Fibroblast of skin of left quadriceps (primary cell): ENCODE measurements at places on chromosomes 2 and 18.

DNA sequence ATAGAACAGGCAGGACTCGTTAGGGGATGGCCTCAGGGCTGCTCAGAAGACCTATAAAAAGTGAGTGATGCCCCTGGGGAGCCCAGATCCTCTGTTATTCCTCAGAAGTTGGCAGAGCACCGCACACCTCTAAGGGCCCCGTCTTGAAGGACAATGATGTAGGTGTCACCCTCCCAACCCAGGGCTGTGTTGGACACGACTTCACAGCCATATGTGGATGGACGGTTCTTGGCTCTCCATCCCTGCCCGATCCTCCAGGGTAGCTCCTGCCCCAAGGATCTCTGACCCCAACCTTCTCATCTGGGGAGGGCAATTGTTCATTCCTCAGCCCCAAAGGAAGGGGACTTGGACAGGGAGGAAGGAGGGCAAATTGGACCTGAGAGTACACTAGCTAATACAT lies 246.1 kb downstream of the DYSF start:
- no peak for DNase-seq

DNA sequence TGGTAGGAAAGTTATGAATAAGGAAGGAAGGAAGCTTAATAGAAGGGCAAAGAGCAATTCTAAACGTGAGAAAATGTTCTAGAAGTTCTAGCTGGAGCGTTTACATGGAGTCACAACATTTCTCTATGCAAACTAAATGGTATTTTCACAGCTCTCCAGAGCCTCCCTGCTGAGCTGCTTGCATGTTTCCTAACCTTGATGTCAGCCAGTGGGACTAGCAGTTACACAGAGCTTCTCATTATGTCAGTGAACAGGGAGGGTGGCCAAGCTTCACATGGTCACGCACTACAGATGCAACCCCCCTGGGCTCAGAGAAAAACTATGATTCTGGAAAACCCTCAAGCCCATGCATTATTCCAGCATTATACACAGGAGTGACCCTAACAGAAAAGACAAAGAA lies 153.4 kb upstream of the CCDC150 start:
- DNase-seq, result no peak

DNA sequence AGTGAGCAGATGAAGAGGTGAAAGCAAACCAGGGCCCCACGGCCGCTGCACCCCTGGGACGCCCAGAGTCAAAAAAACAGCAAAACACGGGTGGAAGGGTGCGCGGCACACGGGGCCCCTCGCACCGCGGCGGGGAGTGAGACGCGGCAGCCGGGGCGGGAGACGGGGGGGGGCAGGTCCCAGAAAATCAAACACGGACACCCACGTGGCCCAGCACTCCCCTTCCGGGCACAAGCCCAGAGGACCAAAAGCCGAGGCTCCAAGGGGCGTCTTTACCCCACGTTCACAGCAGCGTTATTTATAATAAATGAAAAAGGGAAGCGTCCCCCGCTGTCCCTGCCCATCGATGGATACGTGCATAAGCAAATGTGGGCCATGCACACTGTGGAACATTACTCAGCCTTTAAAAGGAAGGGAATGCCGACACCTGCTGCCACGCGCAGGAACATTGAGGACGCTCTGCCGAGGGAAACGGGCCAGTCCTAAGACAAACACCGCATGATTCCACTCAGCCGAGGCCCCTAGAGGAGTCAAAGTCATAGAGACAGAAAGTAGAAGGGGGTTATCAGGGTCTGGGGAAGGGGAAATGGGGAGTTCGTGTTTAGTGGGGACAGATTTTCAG lies 677 bp upstream of the COPS9 start:
- no peak for DNase-seq

DNA sequence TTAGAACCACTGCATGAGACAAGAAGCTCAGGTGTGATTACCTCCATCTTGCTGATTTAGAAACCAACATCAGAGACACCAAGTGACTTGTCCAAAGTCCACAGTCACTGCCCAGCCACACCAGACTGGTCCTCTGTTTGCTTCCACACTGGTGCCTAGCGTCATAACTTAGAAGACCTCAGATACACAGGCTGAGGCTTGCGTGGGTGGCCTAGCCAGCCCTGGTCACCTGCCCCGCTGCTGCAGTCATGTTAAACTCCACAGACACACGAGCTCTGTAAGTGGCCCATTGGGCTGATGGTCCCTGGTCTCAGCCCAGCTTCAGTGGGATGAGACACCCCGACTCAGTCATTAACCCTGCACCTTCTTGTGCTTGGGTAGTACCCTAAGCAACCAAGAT lies 47.1 kb downstream of the CNGA3 start:
- DNase-seq, result no peak

DNA sequence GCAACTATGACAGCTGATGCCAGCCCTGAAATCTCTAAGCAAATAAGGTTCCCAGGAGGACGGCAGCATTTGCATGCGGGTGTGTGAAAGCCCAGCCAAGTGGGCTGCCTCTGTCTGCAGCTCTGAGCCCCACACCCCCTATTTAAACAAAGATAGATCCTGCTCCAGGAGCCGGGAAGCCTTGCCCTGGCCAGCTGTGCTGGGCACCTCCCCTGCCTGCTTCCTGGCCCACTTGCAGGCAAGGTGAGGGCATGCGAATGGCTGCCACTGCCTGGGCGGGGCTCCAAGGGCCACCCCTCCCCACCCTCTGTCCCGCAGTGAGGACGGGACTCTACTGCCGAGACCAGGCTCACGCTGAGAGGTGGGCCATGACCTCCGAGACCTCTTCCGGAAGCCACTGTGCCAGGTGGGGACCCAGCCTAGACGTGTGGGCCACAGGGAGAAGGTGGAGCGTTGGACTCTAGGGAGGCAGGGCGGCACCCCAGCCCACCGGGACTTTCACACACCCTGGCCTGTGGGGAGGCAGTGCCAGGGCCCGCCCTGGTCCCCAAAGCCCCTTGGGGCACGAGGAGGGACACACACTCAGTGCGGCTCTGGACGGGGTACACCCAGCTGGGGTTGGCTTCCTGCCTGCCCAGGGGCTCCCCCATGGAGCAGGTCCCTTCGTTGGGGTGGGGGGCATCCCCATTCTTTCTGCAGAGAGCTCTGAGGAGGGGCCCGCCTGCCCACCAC lies at the start of gene ANO7:
Gene ANO7 (plus strand): TSS at position 317 of the 732 bp plus-strand sequence. CDS start 1,387 bp downstream, outside the sequence.
- DNase-seq, result no peak

DNA sequence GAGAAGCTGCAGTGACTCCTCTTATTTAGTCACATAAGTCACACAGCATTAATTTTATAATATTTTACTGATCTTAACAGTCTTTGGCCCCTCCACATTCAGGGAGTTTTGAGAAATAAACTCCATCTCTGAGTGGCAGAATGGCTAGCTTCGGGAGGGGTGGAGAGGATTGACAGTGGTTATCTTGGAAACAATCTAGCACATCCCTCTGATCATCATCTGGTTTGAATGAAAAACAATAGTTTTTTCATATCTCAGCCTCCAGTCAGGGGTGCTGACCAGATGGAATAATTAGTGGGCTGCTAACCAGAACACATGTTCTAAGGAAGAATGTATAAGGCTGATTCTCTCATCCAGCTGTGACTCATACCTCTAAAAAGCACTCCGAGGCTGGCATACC lies 477.5 kb downstream of the DPP10 start:
- DNase-seq, result no peak

DNA sequence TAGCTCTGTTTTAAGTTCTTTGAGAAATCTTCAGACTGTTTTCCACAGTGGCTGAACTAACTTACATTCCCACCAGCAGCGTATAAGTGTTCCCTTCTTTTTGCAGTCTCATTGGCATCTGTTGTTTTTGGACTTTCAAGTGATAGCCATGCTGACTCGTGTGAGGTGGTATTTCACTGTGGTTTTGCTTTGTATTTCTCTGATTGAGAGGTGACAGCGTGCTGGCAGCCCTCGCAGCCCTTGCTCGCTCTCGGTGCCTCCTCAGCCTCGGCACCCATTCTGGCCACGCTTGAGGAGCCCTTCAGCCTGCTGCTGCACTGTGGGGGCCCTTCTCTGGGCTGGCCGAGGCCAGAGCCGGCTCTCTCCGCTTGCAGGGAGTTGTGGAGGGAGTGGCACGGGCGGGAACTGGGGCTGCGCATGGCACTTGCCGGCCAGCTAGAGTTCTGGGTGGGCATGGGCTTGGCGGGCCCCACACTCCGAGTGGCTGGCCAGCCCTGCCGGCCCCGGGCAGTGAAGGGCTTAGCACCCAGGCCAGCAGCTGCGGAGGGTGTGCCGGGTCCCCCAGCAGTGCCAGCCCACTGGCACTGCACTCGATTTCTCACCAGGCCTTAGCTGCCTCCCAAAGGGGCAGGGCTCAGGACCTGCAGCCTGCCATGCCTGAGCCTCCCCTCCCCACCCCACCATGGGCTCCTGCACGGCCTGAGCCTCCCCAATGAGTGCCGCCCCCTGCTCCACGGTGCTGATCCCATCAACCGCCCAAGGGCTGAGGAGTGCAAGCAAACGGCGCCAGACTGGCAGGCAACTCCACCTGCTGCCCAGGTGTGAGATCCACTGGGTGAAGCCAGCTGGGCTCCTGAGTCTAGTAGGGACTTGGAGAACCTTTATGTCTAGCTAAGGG lies 151.8 kb downstream of the IRS1 start:
- no peak for DNase-seq

GRCh38 chr2:3488061-3488531 lies 31.2 kb downstream of the ADI1 start:
- DNase-seq, result no peak

- no peak for DNase-seq
Measured at GRCh38 chr18:45441110-45441847, 174.0 kb upstream of the SLC14A2 start.

- DNase-seq, result no peak
Measured at GRCh38 chr2:118097657-118098056, 9.4 kb downstream of the INSIG2 start.

GRCh38 chr2:10919771-10920621 lies 8.3 kb downstream of the KCNF1 start:
- DNase-seq, result no peak

GRCh38 chr2:157185476-157186227 lies 71.9 kb upstream of the GALNT5 start:
- DNase-seq, result peak; percentile 34

DNA sequence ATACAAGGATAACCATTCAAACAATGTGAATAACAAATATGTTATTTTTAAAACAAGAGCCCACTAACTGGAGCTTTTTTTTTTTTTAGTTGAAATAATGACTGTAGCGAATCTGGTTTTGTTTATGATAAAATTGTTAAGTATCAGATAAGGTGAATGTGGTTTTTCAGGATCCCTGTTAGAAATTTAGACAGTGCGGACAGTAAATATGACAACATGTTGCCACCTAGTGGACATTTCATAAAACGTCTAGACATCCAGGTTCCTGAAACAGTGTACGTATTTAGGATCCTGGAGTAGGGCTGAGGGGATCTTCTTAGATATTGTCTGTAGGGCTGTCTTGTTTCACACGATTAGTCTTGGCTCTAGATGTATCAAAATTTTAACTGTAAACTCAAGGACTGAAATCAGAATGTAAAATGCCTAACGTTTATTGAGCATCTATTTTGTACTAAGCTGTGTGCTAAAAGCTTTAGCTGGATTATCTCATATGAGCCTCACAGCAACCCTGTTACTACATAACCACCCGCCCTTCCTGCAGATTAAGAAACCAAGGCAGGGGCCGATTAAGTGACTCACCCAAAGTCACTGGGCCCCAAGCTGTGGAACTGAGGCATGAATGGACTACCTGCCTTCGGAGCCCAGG lies 23.9 kb upstream of the CCDC68 start:
- DNase-seq, result peak; percentile 59

DNA sequence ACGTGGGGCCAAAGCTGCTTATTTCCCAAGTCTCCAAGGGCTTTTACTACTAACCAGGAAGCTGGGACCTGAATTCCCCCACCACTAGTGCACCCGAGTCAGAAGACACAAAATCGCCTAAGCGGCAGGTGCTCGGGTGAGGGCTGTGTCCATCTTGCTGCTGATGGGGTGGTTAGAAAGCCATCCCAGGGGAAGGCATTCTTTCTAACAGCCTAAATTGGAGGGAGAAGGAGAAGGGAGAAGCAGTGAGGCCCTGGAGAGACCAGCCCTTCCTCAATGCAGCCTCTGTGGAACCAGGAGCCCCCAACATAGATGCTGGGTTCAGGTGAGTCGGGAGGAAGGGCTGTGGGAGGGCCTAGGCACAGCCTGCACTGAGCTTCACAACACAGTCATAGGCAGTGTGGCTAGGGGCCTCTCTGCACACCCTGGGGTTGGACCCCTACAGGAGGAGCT lies 1.9 kb upstream of the PROM2 start:
- no peak for DNase-seq

DNA sequence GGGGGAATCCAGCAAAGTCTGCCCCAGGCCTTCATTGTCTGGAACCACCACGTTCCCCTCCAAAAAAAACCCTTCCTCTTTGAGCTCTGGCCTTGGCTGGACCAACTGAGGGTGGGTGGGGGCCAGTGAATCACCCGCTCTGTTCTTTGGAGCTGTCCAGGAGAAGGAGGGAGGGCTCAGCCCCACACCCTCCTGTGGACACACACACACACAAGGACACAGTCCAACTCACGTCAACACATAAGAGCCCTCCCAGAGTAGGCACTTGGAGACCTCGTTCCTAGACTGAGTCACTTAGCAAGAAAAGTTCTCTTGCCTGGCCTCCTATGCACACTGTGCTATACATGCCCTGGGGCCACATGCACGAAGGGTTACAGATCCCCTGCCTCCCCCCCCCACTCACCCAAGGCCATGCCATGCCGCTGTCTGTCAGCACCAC lies 1.2 kb upstream of the TNS1 start:
- DNase-seq, result peak; percentile 42

- DNase-seq, result no peak
Measured at GRCh38 chr2:49490710-49491109, 336.4 kb upstream of the FSHR start.

DNA sequence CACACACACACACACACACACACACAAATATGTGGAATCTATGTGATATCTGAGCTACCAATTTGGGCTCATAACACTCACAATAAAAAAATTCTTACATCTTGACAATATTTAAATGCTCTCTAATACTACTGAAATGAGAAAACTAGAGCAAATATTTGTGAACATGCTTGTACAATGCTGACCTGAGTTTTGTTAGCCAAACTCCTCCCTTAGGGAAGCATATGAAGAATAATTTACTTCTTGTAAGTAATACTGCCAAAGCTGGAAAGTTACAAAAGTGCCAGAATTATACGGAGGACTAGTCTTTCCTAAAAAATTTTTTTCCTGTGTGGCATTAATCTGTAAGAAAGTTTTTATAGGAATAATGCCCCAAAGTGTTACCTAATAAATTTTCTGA lies 18.5 kb downstream of the MBD2 start:
- no peak for DNase-seq

- no peak for DNase-seq
Measured at GRCh38 chr2:181300600-181301291, 156.4 kb upstream of the ITGA4 start.

DNA sequence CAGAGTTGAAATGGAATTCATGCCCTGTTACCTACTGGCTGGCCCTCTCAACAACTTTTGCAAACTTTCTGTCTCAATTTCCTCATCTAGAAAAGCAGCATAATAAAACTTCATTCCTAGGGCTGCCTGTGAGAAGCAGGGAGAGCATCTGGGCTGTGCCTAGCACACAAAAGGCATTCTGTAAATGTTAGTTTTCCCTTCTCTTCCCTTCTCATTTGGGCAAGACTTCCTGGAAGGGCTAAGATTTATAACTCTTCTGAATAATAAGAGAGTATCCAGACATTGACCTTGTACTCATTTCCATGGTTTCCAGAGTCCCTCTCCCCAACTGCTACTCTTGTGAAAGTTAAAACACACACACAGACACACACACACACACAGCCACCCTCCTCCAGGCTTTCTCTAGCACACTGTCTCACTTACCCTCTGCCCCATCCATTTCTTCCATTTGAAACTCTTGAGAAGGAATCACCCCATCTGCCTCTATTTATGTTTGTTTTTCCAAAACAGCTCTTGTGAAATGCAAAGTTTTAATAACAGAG lies 302.1 kb downstream of the SMAD2 start:
- DNase-seq, result no peak

- DNase-seq, result peak; percentile 52
Measured at GRCh38 chr2:24816884-24817283, 23.7 kb downstream of the CENPO start.
